ENCODE measurements at places on chromosomes 6 and 20.

DNA sequence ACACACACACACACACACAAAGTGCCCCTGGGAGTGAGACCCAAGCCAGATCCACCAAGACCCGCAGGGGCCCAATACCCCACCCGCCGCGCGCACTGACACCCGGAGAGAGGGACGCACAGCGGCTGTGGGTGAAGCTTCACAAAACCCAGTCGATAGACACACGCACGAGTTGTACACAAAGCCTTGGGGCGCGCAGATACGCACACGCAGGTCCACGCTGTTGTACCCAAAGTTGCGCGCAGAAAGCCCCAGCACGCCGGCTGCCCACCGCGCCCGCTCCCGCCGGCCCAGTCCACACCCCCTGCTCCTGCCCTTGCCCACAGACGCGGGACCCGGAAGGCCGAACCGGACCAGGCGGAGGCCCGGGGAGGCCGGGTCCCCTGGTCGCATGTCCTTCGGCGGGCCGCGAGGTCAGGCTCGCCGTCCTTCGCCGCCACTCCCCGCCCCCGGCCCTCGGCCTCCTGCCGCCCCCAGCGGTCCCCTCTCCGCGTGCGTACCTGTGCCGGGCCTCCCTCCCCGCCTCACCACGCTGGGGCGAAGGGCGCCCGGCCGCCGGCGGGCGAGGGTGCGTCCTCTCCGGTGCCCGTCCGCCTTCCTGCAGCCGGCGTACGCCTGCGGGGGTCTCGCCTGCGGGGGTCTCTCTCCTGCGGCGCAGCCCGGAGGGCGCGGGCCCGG is at the start of gene TMEM74B:
TSS of gene TMEM74B (minus strand) at position 344 of the 678 bp plus-strand sequence. CDS start 1,180 bp downstream, outside the sequence.
- H3K27me3 ChIP-seq: peaks cover 2% of the 10 kb centered on the region
- peak within 1 kb of the TSS; percentile 34 for H3K27ac ChIP-seq
- H3K4me1 ChIP-seq: peaks cover 22% of the 10 kb centered on the region
- H3K36me3 ChIP-seq: no peaks in the 10 kb centered on the region
- H3K4me3 ChIP-seq: peak within 1 kb of the TSS; percentile 38

GRCh38 chr6:28337121-28337520 is 1.2 kb upstream of the ZSCAN31 start:
- no peaks in the 10 kb centered on the region for H3K4me1 ChIP-seq
- no peaks in the 10 kb centered on the region for H3K36me3 ChIP-seq
- H3K4me3 ChIP-seq: no peak overlapping the region
- peak overlapping the region; percentile 95 for H3K27ac ChIP-seq

DNA sequence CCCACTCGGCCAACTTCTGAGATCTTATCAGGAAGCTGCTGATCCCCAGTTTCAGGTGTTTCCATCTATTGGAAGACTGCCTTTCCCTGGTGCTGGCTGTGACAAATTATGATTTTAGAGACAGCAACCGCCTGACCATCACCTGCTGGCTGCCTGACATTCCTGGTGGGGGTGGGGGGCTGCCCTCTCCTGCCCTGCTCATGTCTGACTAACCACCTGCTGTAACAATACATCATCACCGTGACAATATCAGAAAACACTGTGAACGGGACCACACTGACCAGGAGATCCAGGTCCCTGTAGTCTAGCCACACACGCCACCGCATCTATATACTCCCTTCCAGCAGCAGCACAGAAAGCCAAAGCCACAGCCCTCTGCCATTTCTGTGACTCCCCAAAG is 537.5 kb downstream of the QKI start:
- no peaks in the 10 kb centered on the region for H3K27me3 ChIP-seq
- no peak overlapping the region for H3K4me3 ChIP-seq
- no peaks in the 10 kb centered on the region for H3K36me3 ChIP-seq

GRCh38 chr6:2855061-2855519 is 13.4 kb upstream of the SERPINB1 start:
- H3K27ac ChIP-seq: peak overlapping the region; percentile 82
- no peaks in the 10 kb centered on the region for H3K27me3 ChIP-seq
- no peak for DNase-seq
- no peak overlapping the region for H3K4me3 ChIP-seq
- no peaks in the 10 kb centered on the region for H3K36me3 ChIP-seq

- no peak overlapping the region for H3K27ac ChIP-seq
- no peaks in the 10 kb centered on the region for H3K4me1 ChIP-seq
- H3K4me3 ChIP-seq: no peak overlapping the region
- H3K36me3 ChIP-seq: no peaks in the 10 kb centered on the region
These were observed 118.0 kb downstream of the RFPL4B start for GRCh38 chr6:112464901-112465665.

All from esophagus squamous epithelium (tissue), 5 donors.